ENCODE measurements at places on chromosomes 7 and 10.

GRCh38 chr7:37590824-37591223 is 92.7 kb upstream of the GPR141 start:
- no peak for DNase-seq

GRCh38 chr7:24448038-24448437 is 125.2 kb upstream of the PALS2 start:
- DNase-seq, result no peak

GRCh38 chr10:19815731-19816410 is 361 bp upstream of the PLXDC2 start:
- peak; percentile 71 for DNase-seq

- DNase-seq, result no peak
Observed at GRCh38 chr10:131167036-131167860, 144.3 kb downstream of the TCERG1L start.

GRCh38 chr10:3886191-3886590 is 101.2 kb upstream of the KLF6 start:
- DNase-seq, result no peak

GRCh38 chr7:21690705-21691104 is 147.9 kb downstream of the DNAH11 start:
- DNase-seq, result no peak

GRCh38 chr7:27119412-27119911 is 11.1 kb downstream of the HOXA4 start:
- DNase-seq, result no peak

- DNase-seq, result peak; percentile 25
Observed at GRCh38 chr10:101489355-101489754, 98.7 kb downstream of the POLL start.

- DNase-seq, result peak; percentile 85
Observed at GRCh38 chr10:102455893-102456471, 4.6 kb upstream of the C10orf95 start.

DNA sequence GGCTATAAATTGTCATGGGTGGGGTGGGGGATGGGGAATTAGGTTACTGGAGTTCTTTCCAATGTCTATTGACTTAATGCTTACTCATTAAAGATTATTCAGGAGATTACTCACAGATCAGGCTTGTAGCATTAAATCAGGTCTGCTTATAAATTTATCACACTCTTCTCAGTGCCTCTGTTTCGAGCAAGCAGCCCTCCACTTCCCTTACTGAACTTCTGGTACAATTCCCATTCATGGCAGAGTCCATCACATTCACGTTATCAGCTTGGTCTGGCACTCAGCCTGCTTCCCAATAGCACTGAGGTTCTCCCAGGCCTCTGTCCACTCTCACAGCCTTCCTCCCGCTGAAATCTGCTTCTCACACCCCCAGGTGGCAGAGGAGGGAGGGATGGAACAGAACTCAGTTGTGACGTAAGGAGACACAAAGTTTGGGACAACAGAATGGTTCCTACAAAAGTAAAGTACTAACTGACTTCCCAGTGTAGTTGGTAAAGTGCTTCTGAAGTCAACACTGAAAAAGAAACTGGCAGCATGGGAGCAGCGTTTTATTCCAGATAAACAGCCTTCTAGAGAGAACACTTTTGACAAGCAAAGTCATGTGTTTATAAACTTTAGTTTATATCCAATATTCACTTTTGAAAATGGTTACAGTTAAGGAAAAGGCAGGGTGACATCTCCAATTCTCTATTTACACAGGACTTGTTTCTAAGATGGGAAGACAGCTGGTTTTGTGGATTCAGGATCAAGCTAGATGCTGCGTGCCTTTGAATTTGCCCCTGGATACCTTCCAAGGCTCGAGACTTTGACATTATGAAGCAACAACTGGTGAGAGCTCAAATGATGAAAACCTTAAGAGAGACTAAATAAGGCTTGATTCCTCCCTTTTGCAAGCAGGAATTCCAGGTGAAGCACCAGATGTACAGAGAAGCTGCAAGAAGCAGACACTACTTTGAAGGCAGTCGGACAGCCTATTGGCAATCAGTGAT is 81.4 kb downstream of the ATXN7L1 start:
- no peak for DNase-seq

DNA sequence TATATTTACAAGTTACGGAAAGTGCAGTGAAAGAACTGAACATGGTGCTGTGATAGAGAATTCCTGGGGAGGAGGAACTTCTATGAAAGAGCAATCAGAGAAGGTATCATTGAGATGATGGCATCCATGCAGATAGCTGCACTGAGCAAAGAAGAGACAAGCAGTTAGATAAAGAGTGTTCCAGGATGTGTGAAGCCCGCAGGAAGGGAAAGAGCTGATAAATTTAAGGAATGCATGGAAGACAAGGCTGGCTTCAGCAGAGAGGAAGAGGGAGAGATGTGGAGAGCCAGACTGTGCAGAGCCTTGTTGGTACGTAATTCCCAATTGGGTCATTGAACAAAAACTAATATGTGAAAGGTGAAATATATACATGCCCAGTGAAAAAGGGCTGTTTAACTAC is 538.9 kb downstream of the INHBA start:
- no peak for DNase-seq

- no peak for DNase-seq
Observed at GRCh38 chr7:86950944-86951343, 108.5 kb downstream of the ELAPOR2 start.

DNA sequence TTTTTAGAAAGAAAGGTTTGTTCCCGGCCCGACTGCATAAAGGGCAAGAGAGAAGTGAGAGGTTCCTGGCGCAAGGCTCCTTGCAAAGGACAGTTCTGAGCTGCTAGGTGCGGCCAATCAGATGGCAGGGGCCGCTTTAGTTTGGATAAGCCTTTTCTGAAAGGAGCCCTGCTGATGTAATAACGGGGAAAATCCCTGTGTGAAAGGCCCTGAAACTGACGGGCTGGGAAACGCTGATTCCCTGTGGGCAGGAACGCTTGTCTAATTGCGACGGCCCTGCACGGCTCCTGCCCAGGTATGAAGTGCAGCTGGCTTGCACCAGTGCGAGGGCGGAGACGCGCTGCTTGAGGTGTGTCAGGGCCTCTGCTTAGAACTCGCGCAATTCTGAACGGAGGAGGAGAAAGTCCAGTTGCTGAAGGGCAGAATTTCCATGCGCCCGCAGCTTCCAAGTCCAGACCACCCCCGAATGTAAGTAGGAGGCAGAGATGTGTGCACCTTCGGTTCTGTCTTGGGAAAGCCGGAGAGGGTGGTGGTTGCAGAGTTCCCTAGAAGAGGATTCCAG is 30.5 kb downstream of the TACC2 start:
- DNase-seq, result no peak

GRCh38 chr10:100182281-100182680 is 3.5 kb downstream of the ERLIN1 start:
- DNase-seq, result no peak

DNA sequence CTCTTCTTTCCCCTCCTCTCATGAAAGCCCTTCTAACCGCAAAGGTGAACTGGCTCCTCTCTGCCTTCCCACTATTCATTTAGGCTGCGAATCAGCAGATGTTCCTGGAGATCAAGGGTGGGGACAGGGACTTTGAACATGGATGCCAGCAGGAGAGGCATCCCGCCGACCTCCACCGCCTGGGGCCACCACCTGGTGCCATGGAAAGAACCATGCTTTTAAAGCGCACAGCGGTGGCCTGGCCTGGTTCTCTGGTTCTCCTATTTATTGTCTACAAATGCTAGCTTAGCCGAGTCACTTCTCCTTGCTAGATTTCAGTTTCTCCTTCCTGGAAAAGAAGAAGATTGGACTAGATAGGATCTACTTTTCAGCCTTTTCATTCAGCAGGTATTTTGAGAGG is 43.2 kb upstream of the KCNMA1 start:
- DNase-seq, result no peak

GRCh38 chr10:12638103-12638502 is 288.8 kb downstream of the CAMK1D start:
- DNase-seq, result peak; percentile 66

- no peak for DNase-seq
Observed at GRCh38 chr7:98341106-98341505, 59.6 kb downstream of the BRI3 start.

DNA sequence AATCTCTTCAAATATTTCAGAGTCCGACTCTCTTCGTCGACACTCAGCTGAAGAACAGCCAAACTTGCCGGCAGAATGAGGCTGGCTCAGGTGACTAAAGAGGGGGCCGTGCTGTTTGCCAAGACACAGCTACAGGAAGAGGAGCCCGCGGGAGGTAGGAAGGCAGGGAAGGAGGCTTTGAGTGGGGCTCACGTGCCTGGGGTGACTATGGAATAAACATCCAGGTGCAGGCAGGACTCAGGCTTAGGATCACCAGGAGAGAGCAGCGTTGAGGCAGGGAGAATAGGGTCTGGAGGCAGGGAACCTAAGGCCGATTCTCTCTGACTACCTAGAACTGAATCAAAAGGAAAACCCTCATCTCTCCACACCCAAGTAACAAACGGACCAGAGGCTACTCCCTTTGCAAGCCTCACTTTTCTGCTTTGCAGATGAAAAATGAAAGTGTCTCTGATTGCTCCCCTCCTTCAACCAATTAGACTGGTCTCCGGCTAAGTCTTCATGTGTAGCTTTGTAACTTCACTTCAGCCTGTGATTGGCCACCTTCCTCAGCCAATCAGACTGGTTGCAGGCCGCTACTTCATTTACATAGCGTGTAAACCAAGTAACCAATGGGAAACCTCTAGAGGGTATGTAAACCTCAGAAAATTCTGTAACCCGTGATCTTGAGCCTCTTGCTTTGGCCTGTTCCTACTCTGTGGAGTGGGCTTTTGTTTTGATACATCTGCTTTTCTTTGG is 19.7 kb upstream of the BNIP3 start:
- peak; percentile 35 for DNase-seq

- DNase-seq, result peak; percentile 78
Observed at GRCh38 chr10:59079386-59080226, 96.8 kb upstream of the PHYHIPL start.

DNA sequence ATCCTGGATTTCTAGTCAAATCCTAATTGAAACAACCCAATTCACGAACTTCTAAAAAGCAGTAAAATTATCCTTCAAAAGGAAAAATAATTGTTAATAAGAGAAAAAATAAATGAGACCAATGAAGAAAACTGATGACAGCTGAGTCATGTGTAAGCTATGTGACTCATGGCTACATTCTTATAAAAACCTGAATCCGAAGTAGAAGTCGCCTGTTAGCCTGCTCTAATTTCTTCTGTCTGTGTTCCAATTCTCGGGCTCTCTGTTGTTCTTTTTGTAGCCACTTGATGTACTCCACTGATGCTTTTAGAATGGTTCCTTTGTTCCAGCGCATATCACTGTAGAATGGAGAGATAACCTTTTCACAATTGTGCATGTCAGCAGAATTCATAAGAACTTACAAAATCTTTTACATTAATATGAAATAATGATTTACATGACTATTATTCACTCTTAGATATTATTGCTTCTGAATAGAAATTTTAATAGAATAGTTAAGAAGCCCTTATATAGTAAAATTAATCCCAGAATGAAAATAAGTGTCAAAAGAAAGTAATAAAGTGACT is 88.8 kb downstream of the TFEC start:
- peak; percentile 39 for DNase-seq

- peak; percentile 70 for DNase-seq
Observed at GRCh38 chr7:41817386-41817785, 114.5 kb upstream of the INHBA start.

DNA sequence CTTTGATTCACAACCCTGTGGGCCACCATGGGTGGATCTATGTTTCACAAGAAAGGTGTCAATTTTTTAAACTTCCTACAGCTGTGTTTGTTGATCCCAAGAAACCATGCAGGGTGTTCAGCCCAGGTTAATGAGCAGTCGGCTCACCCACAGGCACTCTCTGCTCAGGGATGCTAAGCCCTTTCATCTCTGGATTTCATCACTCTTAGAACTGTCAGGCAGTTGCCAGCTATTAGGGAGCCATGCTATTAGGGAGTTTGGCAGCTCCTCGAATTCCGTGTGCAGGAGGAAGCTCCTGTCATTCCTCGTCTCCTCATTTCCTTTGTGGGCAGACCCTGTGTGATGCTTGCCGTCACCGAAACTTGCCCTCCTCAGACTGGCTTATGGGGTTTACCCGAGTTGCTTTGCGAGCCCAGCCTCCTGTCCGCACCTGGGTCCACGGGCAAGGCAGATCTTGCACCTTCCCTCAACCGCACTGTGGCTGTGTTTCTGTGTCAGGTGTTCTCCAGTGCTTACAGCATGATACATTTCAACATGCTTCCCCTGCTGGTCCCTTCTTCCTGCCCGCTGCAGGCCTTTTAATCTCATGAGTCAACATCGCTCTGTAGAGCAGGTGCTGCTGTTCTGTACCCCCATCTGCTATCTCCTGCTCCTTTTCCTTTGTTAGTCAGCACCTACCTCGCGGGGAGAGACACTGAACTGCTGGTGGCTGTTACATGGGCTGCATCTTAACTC is 509.8 kb downstream of the SUGCT start:
- DNase-seq, result no peak

- peak; percentile 93 for DNase-seq
Observed at GRCh38 chr7:142587578-142588191, 161.6 kb upstream of the PRSS1 start.

DNA sequence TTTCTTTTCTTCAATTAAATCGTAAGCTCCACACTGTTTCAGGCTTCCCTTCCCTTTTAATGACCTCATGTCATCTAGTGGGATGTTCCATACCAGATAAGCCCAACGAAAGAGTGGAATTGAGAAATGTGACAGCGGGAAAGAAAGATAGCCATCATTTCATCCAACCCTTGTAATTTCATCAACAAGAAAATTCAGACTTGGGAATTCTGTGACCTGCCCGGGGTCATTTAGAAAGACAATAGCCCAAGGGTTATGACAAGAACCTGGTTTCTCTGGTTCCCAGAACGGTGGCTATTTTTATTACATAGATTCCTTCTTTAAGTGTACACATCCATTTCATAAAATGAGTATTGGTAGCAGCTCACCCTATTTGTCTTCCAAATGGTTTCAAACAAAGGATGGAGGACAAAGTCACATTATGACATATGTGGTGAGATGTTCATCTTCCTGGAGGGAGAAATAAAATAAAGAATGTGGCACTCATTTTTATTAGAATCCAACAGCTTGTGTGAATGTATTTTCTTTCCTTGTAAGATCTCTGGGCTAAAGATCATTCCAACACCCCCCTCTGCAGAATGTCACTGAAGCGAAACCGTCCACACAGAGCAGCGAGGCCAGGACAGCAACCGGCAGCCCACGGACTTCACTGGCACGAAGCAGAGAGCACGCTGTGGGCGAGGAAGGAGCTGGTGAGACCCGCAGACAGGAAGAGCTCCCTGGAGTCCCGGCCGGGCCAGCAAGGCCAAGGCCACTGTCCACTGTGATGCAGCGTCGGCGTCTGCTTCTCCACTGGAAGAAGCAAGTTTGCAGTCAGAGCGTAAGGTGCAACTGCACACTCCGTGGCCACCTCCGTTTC is 199.9 kb downstream of the KLF6 start:
- DNase-seq, result no peak

- DNase-seq, result no peak
Observed at GRCh38 chr10:36676321-36676720, 449.1 kb upstream of the ANKRD30A start.

Data from H4 (cell line).